AG09309 (cell line): ENCODE measurements at places on chromosomes 4 and X.

GRCh38 chr4:79223993-79224776 lies 101.7 kb downstream of the NAA11 start:
- DNase-seq, result no peak

DNA sequence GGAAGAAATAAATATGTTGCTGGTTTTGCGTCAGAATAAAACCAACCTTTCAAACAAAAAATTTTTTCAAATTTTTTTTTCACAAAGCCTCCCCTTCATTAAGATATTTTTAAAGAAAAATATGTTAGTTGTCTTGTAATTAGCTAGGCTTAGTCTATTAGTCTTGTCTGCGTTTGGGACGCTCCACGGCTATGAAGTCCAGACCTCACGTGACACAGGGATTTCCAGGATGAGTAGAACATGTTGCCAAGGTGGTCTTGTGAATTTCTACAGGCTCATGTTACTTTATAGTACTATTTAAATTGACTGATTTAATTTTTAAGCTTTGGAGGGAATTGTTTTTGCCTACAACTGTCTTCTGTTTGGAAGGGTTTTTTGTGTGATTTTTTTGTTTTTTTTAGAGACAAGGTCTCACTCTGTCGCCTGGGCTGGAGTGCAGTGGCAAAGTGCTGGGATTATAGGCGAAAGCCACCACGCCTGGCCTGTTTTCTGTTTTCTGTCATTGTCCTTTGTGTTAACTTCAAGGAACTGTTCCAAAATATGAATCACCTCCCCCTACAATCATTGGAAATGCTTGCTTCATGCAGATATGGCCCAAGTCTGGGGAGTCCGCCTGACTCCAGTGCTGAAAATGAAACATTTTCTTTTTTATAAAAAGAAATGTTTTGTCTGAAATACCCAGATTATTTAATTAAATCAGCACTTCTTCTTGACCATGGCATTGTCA lies 26.2 kb downstream of the TMEM144 start:
- DNase-seq, result no peak

DNA sequence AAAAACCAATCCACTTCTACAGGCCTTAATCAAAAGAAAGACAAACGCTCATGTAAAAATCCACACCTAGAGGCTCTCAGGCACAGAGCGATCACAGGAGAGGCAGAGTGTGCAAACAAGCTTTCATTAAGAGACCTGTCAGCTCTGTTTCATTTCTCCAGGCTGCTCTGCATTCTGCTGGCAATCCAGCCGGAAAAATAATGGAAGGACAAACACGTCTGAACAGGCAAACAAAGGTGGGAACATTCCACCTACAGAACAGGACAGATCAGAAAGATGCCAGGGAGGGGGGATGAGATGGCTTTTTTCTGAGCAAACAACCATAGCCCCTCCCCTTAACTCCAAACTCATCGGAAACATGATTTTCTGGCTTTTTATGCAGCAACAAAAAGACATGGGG lies 9.7 kb downstream of the SOD3 start:
- DNase-seq, result no peak

GRCh38 chr4:75557696-75558095 lies 1.8 kb downstream of the ODAPH start:
- no peak for DNase-seq

- DNase-seq, result no peak
Observed at GRCh38 chr4:121273191-121273590, 107.6 kb downstream of the QRFPR start.

GRCh38 chrX:40508560-40508959 lies 72.2 kb upstream of the ATP6AP2 start:
- DNase-seq, result no peak

- DNase-seq, result no peak
Observed at GRCh38 chrX:20015422-20015821, 24.6 kb upstream of the BCLAF3 start.
